ENCODE measurements at places on chromosomes 1 and 21.
A peak's percentile ranks its signal among the peaks of the same experiment; 100 is the strongest.

DNA sequence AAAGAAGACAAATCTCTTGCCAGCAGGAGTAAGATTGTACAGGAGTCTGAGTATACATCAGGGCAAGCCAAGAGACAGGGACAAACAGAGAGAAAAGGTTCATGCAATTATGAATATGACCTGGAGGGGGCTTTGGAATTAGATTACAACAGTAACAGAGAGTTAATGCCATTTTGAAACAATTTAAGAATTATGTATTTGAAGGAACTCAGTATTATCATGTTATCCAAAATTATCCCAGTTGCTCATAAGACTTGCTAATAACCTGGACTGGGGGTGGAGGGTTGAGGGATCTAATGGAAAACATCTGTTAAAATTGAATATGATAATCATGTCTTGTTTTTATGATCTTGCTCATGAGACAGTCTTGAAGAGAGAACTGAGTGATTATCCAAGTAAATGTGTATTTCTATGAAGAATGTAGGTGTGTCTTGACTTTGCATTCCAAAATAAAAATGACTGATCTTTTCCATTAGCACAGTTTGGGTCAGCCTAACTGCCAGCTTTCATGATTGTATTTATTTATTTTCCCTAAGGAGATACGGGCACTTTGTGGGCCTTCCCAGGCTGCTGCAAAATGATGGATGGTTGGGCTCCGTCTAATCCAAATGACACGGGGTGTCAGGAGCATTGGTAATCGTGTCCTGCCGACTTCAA is 117.7 kb downstream of the ERG start:
- DNase-seq, result peak; percentile 43

- no peak for DNase-seq
These were observed 27.9 kb downstream of the GNB1 start for GRCh38 chr1:1862905-1863547.

- DNase-seq, result peak; percentile 7
These were observed 836.5 kb upstream of the CXADR start for GRCh38 chr21:16676391-16676790.

DNA sequence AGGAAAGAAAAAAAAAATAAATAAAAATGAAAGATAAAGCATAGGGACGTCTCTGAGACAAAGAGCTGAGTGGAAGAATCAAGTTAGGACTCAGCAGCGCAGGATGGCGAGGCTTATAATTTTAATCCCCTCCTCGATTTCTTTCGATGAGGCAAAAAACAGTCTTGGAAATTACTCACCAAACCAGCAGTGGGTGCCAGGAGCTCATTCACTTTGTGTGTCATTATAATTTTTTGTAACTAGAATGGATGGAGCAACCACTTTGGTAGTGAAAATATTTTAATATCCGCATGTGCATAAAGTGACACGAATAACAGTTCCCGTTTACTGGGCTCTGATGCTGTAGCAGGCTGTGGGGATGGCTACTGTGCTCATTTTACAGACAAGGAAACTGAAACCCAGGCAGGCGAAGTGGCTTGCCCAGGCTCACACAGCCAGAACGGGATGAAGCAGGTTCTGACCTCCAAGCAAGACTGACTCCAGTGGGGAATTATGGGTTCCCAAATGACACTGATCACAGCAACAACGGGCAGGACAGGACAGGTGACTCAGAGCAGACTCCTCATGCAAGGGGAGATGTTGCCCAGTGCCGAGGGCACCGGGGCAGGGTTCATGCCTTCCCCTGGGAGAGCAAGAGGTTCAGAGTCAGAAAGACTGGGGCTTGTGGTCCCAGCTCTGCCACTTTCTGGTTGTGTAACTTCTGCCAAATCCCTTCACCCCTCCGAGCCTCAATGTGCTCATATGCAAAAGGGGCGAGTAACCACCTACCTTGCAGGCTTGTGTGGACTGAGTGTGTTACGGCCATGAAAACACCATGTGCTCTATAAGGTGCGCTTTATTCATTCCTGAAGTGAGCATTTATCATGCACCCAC is 63.6 kb downstream of the RUNX3 start:
- no peak for DNase-seq

DNA sequence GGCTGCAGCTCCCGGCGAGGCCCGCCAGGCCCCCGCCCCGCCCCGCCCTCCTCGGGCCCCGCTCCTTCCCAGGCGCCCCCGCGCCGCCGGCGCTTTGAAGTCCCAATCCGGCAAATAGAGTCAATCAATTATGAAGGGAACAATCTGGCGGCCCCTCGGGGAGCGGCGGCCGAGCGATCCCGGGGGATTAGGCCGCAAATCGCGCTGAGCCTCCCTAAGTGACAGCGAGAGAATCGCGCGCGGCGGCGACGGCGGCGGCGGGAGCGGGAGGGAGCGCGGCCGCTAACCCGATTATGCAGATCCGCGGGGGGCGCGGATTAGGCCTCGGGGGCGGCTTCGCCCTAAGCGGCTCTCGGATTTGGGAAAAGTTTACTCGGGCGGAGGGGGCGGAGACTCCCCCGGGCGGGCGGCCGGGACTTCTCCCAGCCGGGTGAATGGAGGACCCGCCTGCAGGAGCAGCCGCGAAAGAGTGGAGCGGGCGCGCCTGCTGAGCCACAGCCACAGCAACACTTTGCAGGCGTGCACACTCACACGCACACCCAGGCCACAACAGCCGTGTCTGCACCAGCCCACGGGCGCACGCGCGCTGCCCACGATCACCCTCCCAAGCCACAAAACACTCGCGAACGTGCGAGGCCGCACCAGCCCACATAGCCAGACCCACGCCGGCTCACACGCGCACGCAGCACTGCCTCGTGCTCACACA is 23.0 kb upstream of the DMBX1 start:
- no peak for DNase-seq

- peak; percentile 86 for DNase-seq
These were observed 1.3 kb downstream of the AGRN start for GRCh38 chr1:1021010-1021919.

- no peak for DNase-seq
These were observed 20.5 kb upstream of the UBL4B start for GRCh38 chr1:110091791-110092190.

DNA sequence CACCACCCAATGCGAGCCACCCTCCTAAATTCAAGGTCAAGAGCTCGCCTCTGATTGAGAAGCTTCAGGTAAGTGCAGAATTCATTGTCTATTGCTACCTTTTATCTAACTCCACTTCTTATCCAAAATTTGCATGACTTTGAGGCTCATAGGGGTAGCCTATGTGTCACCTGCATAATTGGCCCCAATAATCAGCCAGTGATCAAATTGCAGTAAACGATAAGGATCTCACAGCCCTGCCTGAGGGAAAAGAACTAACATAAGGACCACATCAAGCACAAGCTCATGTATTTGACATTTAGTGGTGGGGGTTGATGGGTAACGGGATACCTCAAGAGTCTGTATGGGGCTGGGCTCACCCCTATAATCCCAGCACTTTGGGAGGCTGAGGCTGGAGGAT is 31.7 kb upstream of the MPZL1 start:
- no peak for DNase-seq

DNA sequence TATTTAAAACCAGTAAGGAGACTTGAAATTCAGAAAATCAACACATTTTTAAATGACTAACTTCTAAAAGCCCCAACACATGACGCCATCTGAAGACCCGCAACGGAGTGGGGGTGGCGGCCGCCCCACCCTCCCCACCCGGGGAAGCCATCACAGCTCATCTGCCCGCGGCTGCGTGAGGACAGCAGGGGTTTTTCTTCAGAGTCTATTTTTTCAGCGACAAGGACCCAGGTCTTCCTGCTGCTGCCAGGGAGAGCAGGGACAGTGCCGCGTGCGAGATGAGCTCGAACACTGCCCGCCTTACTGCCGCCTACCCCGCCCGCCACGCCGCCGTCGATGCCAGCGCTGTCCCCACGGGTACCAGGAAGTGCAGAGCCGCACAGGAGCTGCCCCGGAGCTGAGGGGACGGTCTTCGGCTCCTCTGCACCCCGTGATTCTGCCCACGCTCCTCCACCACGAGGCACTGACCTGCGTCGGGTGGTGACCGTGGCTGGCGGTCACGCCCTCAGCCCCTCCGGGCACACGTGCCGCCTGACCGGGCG is 79.0 kb downstream of the SKI start:
- DNase-seq, result no peak

DNA sequence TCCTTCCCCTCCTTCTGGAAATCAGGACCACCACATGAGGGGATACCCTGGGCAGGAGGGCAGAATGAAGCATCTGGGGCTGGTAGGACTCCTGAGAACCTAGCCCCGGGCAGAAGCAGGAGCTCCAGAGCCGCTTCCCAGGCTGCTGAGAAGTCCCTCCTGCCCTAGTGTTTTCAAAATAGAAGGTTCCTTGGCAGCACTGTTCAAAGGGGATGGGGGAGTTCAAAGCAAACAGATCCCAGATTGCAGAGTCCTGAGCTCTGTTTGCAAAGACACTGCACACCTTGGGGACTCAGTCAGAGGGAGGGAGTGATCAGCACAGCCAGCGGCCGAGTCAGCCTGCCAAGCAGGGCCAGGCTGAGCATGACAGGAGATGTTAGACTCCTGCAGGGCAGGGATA is 177.8 kb downstream of the PTPRU start:
- DNase-seq, result no peak

GRCh38 chr1:66503841-66504470 is 30.0 kb upstream of the SGIP1 start:
- DNase-seq, result peak; percentile 77

Data from fibroblast of upper back skin (primary cell).